ENCODE measurements at places on chromosomes 5 and 9.

- DNase-seq: no peak
Observed at GRCh38 chr9:129282731-129283211, 104.7 kb upstream of the IER5L start.

- no peak for DNase-seq
Observed at GRCh38 chr9:137243626-137244485, 2.8 kb downstream of the TUBB4B start.

GRCh38 chr9:135279834-135280393 is 192.4 kb downstream of the OLFM1 start:
- DNase-seq: no peak

- DNase-seq: no peak
Observed at GRCh38 chr9:110579862-110580219, 300 bp upstream of the SVEP1 start.
